ENCODE measurements at places on chromosomes 12 and 14.

DNA sequence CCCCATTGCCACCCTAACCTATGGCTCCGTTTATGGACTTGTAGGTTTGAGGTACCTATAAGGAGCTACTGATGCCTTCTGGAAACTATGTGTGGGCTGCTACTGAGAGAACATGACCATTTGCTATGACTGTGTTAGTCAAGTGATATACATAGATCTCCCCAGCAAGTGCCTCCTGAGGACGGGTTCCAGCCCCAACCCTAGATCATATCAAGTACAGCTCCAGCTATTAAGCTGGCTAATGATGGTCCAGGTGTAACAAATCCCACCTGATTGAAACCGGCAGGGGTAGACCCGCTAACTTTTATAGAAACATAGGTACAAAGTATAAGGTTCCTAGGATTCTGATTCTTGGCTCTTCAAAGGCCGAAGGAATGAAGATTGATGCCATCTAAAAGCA is 23.7 kb downstream of the NINJ2 start:
- no peak for DNase-seq

- DNase-seq, result no peak
These were observed 101.4 kb downstream of the DUSP16 start for GRCh38 chr12:12460935-12461922.

GRCh38 chr12:78087363-78087675 is 256.6 kb downstream of the NAV3 start:
- peak; percentile 59 for DNase-seq

DNA sequence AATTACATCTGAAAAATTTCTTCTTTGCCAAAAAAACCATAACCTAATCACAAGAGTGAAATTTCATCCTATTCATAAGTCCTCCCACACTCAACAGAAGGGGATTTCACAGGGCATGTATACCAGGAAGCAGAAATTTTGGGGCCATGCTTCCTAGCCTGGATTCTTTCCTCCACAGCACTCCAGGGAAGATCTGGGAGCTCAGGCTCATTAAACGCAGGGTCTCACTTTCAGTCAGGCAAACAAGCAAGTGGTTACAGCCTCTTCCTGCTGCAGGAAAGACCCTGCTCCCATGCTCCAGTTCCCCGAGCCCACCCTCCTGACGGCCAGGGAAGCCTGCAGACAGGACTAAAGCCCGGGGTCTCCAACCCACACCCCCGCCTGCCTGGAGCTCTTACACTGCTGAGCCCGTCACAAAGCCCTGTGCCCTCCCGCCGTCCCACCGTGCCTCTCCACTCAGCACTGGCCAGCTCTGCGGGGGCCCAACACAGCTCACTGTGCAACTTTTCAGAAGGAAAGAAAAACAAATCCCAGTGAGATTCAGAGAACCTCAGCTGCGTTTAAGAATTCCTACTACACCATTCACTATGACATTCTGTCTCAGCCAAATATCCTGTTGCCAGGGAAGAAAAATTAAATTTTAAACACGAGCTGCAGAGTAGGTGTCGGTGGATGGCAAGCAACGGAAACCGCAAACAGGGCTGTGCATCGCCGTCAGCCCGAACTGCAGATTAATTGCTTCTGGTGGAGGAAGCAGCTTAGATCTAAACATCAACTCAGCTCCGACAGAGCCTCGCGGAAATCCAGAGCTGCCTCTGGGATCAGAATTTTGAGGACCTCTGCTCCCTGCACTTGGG is 106.7 kb upstream of the SFSWAP start:
- DNase-seq, result peak; percentile 2

DNA sequence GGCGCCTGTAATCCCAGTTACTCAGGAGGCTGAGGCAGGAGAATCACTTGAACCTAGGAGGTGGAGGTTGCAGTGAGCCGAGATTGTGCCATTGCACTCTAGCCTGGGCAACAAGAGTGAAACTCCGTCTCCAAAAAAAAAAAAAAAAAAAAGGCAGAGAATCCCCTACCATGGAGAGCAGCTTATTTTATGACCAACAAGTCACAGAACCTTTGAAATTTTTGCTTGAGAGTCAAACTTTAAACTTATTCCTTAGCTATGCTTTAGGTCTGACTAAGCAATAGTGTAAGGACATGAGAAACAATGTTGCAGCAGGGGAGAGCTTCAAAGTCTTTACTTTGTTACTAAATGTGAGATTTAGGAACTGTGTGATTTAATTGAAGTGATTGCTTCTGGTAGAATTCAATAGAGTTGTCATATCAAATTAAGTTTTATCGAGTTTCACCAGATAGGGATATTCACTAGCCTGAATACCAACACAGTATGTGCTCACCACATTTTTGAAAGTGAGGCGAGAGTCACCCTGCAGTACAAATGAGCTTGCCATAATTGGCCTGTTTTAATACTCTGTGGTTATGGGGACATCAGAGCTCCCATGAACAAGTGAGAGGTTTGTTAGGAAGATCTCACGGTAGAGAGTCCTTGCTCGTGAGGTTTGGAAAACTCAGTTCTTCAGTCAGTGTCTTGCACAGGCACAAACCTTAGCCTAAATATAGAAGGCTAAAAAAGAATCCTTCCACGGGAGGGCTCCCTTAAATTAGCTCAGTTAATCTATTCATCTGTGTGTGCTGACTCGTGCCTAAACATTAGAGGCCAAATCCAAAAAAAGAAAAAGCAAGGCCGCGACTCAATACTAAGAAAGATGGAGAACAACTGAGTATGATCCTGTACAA is 108.6 kb downstream of the SAMD4A start:
- DNase-seq, result no peak

DNA sequence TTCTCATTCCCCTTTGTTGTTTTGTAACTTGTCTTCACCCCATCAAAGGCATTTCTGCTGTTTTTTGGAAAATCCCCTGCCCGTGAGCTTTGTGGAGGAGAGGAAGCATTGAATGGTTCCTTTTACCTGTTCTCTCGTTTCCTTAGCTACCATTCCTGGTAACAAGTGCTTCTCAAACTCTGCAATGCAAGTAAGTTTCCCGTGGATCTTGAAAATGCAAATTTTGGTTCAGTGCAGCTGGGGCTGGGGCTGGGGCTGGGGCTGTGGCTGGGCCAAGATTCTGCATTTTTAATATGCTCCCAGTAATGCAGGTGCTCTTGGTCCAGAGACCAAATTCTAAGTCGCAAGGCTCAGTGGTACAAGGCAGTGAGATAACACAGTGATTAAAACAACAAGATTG is 151.6 kb downstream of the TTLL5 start:
- DNase-seq, result no peak

GRCh38 chr12:54019091-54019811 is 9.0 kb upstream of the HOXC6 start:
- no peak for DNase-seq

- DNase-seq, result peak; percentile 0
These were observed 181.1 kb upstream of the STXBP6 start for GRCh38 chr14:25231004-25231403.

- peak; percentile 62 for DNase-seq
These were observed 74.6 kb downstream of the PPP2R5C start for GRCh38 chr14:101836135-101836534.

DNA sequence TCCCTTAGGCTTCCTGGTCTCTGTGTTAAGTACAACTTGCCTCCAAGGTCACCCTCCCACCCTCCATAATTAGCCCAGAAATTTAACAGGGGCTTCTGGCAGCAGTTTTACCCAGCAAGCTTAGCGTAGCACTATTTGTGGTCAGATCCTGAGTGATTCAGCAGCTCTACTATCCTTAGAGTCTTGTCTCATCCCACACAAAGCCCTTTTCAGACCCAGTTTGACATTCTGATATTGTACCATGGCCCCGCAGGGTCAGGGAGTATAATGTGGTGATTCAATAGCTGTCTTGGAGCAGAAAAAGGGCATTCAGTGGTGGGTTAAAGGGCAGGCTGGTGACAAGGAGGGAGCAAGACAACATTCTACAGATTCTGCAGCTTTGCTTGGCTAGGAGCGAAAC is 153.8 kb upstream of the DDHD1 start:
- peak; percentile 34 for DNase-seq

DNA sequence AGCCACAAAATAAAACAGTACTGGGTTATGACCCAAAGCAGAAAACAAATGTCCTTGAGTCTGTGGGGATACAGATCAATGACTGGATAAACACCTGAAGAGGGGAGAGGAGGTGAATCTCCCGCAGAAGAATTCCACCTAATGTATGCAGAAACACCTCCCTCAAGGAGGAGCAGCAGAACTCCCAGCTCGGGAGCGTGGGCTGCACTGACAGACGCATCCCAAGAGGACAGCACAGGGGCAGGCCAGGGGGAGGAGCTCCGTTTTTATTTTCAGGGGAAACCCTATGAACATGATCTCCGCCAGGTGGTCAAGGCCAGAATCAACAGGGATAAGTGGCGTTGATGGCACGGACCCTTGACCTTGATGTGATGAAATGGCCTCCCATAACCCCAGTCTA is 41.8 kb upstream of the PPP2R5C start:
- DNase-seq, result no peak

DNA sequence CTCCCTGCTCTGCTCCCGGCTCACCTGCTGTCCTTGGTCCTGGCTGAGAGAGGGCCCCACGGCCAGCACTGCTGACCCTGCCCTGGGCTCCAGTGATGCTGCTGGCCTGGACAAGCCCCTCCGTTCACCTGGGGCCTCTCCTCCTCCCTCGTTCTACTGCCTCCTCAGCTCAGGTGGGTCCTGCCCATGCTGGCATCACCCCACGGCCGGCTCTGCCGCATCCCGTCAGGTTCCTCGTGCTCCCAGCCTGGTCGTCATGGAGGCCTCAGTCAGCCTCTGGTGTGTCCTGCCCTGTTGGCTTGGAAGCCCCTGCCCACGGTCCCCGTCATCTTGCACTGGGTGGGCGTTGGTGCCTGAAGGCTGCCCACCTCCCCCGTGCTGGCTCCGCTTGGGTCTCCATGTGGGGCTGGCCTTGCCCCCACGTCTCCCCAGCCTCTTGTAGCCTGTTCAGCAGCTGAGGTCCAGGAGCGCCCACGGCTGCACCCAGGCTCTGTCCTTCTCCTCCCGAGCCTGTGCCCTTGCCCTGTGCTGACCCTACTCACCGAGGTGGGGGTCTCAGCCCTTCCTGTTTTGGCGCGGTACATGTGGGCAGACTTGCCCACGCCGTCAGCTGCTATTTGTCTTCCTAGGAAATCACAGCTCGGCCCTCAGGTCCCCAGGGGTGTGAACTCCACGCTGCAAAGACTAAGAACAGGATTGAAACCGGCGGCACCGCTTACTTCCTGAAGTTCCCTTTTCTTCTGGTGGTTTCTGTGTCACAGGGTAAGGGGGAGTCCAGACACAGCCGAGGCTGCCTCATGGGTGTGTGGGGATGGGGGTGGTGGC is 121.6 kb downstream of the TMEM121 start:
- no peak for DNase-seq

GRCh38 chr14:50785457-50786063 is 45.4 kb downstream of the NIN start:
- DNase-seq, result no peak
